ENCODE measurements at places on chromosomes 16 and 17.

DNA sequence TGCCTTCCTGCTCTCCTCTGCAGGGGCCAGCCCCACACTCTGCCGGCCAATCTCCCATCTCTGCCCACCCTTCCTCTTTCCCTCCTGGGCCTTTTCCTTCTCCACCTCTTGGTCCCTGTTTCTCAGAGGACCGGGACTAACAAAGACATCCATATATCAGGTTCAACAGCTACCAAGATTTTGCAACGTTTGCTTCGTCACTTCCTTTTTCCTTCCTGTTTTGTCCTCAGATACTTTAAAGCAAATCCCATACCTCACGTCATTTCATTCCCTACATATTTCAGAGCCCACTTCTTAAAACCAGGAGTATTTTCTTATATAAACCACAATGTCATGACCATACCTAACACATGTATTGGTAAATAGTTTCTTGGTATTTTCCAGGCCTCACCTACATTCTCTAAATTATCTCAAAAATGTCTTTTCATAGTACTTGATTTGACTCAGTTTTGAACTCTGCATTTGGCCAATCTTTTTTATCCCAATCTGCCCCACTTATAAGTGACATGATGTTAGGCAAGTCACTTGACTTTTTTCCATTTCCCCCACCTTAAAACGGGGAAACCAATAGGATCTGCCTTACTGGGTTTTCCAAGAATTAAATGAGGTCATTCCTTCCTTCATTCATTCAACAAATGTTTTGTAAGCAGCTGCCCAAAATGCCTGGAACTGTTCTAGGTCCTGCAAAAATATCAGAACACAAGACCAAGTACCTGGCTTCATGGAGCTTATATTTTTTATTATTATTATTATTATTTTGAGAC, 7.2 kb upstream of the USP10 start:
- DNase-seq: no peak

- DNase-seq: no peak
Measured at GRCh38 chr17:29628644-29629043, 5.9 kb upstream of the CORO6 start.

DNA sequence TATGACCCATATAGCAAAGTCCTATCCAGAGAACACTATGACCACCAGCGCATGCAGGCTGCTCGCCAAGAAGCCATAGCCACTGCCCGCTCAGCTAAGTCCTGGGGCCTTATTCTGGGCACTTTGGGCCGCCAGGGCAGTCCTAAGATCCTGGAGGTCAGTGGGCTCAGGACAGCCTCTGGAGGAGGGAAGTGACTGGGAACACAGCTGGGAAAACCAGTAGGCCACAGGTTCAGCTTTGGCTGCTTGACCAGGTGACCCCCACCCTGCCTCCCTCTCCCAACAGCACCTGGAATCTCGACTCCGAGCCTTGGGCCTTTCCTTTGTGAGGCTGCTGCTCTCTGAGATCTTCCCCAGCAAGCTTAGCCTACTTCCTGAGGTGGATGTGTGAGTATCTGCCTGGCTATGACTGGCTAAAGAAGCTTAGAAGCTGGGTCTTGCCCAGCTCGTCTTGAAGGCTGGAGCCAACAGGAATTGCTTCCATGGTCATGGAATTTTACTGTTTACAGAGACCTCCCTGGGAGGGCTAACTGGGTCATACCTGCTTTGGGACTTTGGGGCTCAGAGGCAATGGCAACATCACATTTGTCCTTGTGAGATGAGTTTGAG, 1.5 kb upstream of the OVCA2 start:
- no peak for DNase-seq

DNA sequence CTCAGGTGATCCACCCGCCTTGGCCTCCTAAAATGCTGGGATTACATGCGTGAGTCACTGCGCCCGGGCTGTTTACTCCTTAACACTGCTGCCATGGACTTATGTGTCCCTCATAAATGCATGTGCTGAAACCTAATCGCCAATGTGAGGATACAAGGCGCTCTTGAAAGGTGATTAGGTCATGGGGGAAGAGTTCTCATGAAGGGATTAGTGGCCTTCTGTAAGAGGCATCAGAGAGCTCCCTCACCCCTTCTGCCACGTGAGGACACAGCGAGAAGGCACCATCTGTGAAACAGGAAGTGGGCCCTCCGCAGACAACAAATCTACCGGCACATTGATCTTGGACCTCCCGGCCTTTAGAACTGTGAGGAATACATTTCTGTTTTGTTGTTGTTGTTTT, 19.1 kb downstream of the ITPRIPL2 start:
- no peak for DNase-seq

DNA sequence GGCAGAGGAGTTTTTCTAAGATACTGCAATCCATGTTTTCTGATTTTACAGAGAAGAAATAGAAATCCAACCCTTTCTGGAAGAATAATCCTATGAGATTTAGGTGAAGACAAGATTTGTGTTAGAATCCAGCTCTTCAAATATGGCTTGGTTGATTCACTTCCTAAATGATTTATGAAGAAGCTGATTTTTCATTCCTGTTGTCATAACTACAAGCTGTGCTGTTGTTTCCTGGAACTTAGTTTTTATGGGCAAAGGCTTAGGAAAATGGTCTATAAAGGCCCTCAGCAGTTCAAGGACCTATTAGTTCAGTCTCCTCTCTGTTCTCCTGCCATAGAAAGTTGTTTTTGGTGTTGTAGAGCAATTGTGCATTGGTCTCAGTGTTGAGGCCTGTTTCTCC, 174.2 kb upstream of the FAM20A start:
- no peak for DNase-seq
